ENCODE measurements at places on chromosomes 5 and 9. TPM values are rescaled to one million over a fixed set of nuclear protein-coding genes. Genes with fewer than 3 reads are reported as not detected.
A peak's percentile ranks its signal among the peaks of the same experiment; 100 is the strongest.

The ANKRD34B gene
- under 0.01 TPM for total RNA-seq

The ARSK gene
- 3.8 TPM for total RNA-seq

DNA sequence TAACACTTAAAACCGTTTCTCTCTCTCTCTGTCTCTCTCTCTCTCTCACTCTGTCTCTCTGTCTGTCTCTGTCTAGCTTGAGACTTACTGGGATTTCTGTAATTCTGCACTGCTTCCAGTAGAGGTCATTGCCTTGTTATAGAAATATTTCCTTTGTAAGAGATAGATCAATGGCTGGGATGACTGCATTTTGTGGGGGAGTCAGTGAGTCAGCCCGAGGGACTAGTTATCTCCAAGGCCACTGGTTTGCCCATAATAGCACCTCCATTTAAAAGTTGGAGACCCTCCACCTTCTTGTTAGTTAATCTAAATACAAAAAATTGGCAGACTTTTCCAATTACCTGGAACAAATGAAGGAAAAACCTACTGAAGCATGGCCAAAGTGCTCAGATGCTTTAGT is 547.2 kb downstream of the LRRC70 start:
- DNase-seq = peak; percentile 13

- no peak for DNase-seq
Observed at GRCh38 chr9:134593286-134594077, 48.1 kb upstream of the COL5A1 start.

DNA sequence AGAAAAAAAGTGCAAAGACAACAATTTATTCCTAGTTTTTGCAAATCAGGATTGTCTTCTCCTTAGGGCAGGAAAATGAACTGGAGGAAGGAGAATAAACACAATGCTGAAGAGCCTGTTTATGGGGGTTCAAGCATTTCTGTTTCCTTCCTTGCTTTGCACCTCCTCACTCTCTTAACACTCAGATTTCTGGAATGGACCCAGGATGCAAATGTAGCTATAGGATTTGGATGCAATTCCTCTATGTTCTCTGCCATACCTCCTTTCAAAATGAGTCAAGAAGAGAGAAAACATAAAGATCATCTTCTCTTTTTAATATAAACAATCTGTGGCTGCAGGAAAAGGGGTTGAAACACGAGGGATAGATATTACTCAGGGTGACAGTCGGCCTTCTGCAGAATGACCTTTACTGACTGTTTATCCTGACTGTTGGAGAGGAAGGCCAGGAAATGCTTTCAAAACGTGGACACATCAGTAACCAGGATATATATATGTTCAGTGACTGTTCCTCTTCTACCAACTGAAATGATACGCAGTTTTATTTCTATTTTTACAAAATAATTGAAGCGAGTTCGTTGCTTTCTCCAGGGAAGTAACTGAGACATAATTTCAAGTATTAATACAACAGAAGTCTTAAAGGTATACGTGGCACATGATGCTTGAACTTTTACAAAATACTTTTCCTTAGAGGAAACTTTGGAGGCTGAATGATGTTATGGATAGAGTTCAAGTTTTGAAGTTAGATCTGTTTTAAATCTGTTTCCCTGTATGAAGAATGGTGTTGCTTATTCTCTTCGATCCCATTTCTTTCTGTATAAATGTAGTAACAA is 44.4 kb downstream of the ACTBL2 start:
- DNase-seq = no peak

GRCh38 chr5:147611483-147611882 is 101.6 kb upstream of the DPYSL3 start:
- no peak for DNase-seq

The HAVCR2 gene
- total RNA-seq = 5.9 TPM

GRCh38 chr9:127076860-127077643 is 45.4 kb downstream of the ANGPTL2 start:
- no peak for DNase-seq

DNA sequence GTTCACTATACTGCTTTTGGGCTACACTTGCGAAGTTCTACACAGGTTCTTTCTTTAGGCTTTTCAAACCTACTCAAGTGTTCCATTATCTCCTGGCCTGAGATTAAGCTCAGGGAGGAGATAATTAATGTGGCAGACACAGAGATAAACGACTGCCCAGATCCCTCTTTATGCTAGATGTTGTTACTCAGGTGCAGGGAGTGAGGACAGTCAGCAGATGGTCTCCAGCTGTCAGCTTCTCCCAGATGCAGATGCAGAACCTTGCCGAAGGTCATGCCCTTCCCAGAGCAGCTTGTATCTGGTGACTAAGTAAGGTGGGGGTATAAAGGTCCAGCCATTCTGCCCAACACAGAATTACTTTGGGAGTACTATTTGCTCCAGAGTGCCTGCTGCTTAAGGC is 166.2 kb downstream of the ZNF462 start:
- DNase-seq = no peak

DNA sequence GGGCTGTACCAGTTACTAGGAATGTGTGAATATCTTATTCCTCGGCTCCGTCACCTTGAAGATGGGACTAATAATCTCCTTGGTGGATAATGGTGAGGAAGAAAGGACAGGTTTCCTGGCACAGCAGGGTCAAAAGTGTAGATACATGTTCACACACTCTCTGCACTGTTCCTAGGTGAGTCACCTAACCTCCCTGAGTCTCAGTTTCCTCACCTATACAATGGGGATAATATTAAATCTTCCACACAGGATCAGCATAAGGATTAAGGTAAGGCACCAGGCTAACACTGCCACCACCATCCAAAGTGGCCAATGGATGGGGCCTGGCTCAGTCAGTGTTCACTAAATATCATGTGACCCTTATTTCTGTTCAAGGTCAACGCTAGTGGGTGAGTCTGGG is 66.9 kb downstream of the PSMB7 start:
- DNase-seq = no peak

- DNase-seq = no peak
Observed at GRCh38 chr5:98769959-98770208, 3.6 kb upstream of the RGMB start.

GRCh38 chr5:148623101-148623500 is 31.2 kb downstream of the HTR4 start:
- no peak for DNase-seq

- DNase-seq = no peak
Observed at GRCh38 chr9:13804532-13804931, 509.4 kb downstream of the NFIB start.

- DNase-seq = no peak
Observed at GRCh38 chr5:128426090-128426534, 111.9 kb downstream of the FBN2 start.

The SLC36A3 gene
- not detected for total RNA-seq

The FIBCD1 gene
- not detected for total RNA-seq

The GNAQ gene
- 35.0 TPM for total RNA-seq

GRCh38 chr5:82812575-82812974 is 264.6 kb downstream of the TMEM167A start:
- no peak for DNase-seq

GRCh38 chr5:13553896-13554295 is 390.6 kb downstream of the DNAH5 start:
- DNase-seq = peak; percentile 2

The FBXL7 gene
- under 0.01 TPM for total RNA-seq

DNA sequence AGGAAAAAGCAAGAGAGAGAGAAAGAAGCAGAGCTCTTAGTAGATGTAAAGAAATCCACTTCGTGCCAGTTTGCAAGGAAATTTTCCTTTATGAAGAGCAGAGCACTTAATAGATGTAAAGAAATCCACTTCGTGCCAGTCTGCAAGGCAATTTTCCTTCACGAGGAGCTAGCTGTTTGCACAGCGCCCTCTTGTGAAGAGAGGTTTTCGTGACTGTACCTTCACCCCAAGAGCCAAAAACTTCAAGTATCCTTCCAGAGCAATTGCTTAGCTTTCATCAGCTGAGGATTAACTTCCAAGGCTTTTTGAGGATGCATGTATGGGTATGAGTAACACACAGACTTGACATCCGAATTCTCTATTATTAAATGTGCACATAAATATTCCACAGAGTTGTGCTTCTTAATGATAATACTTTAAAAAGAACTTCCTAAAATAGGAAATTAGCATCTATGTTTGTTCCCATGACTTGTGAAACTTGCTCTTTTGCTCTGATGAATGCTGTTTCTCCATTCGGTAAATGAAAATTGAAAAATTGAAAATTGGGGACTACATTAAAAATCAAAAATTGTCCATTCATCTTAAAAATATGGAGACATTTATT is 525.6 kb downstream of the PDE4D start:
- DNase-seq = peak; percentile 4
